Suppressor macrophage treated with lipopolysaccharide for 1 hour (primary cell): ENCODE measurements at places on chromosomes 5 and 9.

- DNase-seq: no peak
Measured at GRCh38 chr9:36924757-36925432, 109.2 kb downstream of the PAX5 start.

GRCh38 chr5:14996997-14997396 is 125.4 kb upstream of the ANKH start:
- DNase-seq: peak; percentile 88

- DNase-seq: no peak
Measured at GRCh38 chr5:1500411-1501091, 23.2 kb downstream of the LPCAT1 start.

- no peak for DNase-seq
Measured at GRCh38 chr5:33281431-33281843, 159.3 kb upstream of the TARS1 start.

- DNase-seq: peak; percentile 65
Measured at GRCh38 chr5:94901191-94901979, 282.9 kb downstream of the SLF1 start.

GRCh38 chr5:24135536-24135935 is 509.2 kb downstream of the CDH10 start:
- DNase-seq: no peak

GRCh38 chr9:100211476-100211875 is 112.4 kb downstream of the INVS start:
- no peak for DNase-seq

DNA sequence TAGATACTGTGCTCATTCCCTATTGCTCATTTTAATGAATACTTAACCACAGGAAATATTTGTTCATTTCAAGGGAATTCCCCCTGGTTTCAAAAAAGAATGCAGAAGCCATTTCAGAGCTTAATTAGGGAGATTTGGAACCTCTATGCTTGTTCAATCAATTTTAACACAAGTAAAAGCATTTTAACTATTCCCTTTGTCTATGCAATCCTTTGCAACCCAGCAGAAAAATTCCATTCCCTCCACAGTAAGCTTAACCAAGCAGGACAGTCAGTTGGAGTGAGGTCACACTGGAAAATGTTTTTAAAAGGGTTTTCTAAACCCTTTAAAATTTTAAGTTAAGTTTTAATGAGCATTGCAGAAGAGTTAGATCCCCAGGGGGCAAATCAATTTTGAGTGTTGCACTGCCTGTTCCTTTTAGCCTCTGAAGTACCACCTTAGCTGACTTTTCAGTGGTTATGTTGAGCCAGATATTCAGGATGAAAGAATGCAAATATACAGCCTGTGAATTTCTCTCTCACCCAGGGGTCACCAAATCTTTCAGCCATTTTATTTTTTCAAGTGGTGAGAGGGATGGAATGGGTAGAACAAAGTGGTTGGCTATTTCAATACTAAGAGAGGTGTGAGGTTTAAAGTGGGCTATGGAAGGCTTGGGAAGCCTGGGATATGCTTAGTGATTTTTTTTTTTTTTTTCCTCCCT is 356.2 kb upstream of the NUDT12 start:
- DNase-seq: no peak

DNA sequence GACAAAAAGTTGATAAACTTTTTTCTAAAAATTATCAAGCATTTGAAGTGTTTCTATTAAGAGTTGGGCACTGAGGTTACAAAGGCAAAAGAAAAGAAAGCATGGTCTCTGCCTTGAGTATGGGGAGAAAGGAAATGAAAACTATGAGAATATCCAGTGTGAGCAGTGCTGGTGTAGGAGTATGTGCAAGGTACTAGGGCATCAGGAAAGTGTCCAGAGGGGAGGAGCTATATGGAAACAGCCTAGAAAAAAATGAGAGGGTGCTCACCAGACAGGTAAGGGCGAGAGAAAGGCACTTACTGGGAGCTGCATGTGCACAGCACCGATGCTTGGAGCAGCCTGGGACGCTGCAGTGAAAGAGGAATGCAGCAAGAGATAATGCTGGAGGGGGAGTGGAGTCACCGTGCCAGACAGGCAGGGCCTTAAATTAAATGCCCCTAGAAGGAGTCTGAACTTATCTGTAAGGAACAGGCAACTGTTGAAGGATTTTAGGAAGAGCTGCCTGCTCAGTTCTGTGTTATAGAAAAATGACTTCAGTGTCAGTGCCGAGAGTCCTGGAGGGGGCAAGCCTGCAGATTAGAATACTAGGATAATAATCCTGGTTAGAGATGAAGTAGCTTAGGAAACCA is 14.0 kb downstream of the MCC start:
- DNase-seq: no peak

DNA sequence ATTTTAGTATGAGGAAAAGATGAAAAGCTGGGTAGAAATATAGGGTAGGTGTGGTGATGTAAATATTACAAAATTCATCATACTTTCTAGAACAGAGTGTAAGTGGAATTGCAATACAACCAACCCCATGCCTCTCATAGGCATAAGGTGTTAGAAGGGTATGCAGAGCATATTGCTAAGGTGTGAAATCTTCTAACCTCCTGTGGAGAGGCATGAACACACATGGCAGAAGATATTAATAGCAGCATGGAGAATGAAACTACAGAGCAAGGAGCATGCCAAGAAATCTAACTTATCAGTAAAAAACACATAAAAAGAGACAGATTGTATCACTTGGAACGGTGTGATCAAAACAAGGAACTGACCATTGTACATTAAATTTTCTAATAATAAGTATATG is 441.5 kb downstream of the CDH18 start:
- DNase-seq: no peak

DNA sequence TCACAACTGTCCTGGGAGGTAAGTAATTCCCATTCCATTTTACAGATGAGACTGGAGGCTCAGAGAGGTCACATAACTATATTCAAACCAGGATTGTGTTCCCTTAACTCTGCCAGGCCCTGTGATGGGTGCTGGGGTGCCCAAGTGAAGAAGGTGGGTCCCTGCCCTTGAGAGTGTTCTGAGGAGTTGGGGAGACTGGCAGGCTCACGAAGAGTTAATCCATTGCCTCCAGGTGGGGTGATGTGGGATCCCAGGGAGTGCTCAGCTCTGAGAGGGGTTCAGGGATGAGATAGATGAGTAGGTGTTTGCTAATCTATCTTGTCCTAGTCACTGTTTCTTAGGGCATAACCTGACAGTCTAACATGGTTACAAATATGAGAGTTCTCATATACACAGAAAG is 36.7 kb downstream of the GSN start:
- no peak for DNase-seq

DNA sequence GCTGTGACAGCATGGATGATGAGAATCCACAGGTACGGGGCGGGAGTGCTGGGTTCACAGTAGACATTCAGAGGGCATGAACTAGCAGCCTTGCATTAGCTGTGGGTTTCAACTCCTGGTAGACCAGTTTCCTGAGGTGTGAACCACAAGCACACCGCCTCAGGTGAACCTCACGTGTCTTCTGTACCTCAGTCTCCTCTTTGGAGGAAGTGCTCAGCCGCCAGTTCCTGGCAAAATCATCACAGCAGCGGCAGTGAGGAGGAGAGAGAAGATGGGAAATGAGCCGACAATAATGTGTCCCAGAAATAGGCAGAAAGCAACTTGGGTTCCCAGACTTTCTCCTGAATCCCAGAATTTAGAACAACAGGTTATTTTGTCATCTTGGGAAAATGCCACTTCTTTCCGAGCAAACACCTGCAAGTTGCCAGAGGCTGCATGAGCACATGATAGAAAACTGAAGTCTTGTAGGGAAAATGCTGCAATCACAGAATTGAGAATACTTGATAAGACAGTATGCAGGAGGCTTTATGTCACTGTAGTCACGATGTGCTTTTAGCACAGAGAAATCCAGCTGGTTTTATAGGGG is 258.5 kb downstream of the AOPEP start:
- no peak for DNase-seq

- DNase-seq: peak; percentile 23
Measured at GRCh38 chr5:172533399-172534228, 79.3 kb upstream of the SH3PXD2B start.

DNA sequence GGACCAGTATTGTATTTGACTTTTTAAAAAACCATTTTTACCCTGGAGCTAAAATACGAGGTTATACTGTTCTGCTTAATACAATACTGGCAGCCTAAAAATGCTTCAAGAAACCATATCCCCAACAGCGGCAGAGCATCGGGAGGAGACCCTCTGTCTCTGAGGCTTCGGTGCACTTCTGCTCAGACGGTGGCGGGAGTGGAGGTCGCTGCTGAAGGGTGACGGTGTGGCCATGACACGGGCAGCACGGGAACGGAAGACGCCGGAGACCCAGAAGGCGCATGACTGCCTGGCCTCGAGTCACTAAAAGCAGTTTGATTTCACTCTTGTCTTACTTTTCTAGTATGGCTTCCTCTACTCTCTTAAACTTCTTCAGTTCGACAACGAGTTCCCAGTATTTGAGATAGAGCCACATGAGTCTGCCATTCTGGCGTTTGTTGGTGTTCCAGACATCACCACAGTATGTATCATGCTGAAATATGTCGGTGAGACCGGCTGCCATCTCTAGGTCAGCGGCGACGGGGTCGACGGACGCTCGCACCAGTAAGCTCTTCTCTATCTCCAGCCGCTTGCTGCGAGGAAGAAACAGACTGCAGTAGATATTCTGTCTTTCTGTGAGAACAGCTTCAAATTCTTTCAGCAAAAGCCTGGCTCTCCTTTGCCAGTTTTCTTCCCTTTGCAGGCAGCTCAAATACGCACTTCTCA is 12.8 kb downstream of the CCDC127 start:
- DNase-seq: no peak

- DNase-seq: no peak
Measured at GRCh38 chr5:112604732-112605630, 132.7 kb upstream of the APC start.
